ENCODE measurements at places on chromosomes 16 and 17. TPM values are rescaled to one million over a fixed set of nuclear protein-coding genes. Genes with fewer than 3 reads are reported as not detected.

- no peak for DNase-seq
These were observed 2.7 kb downstream of the RNF43 start for GRCh38 chr17:58414596-58414997.

GRCh38 chr17:20118280-20118679 is 109.1 kb downstream of the SPECC1 start:
- no peak for DNase-seq

DNA sequence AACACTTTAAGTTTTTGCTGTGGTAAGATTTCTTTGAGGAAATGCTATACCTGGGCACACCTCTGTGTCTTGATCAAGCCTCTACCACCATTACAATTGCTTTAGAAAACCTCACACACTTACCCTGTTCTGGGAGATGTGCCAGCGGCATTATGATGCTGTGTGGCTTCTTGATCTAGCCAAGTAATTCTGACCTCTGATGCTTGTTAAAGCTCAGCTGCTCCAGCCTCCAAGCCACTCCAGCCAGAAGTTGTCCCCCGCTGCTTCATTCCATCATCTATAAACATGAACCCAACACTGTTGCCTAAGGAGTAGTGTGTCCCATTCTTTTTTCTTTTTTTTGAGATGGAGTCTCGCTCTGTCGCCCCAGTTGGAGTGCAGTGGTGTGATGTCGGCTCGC is 60.1 kb downstream of the CYLD start:
- peak; percentile 51 for DNase-seq

NUPR1 gene
- 3.5 TPM for total RNA-seq

FOXC2 gene
- total RNA-seq = 2.0 TPM

MYH1 gene
- total RNA-seq = not detected

KRTAP2-2 gene
- total RNA-seq = not detected

SLC52A1 gene
- total RNA-seq = 0.32 TPM

GPRC5B gene
- total RNA-seq = 0.86 TPM

CEP295NL gene
- 0.12 TPM for total RNA-seq
